ENCODE measurements at places on chromosomes 2 and 18.
A peak's percentile ranks its signal among the peaks of the same experiment; 100 is the strongest.

DNA sequence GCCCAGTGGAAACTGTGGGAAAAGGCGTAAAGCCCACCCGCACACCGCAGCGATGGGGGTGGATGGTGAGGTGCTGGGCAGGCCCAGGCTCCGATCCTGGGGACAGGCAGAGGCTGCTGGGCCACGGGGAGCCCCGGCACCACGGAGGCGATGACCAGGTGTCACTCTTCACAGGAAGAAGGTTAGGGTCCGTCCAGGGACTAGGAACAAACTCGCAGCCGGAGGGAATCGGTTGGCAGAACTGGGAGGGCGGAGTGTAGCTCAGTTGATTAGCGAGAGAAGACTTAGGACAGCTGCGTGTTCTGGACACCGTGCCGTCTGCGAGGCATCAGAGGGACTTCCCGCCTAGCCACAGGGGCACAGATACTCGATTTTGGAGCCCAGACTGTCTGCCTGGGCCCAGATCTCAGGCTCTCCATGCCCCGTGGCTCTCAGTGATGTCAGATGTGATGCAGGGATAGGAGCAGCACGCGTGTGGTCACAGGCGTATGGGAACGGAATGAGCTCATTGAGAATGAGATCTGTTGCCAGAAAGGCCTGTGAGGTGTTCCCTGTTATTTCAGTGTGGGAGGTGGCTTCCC lies 16.1 kb upstream of the ALLC start:
- no peak for DNase-seq

- no peak for DNase-seq
Observed at GRCh38 chr2:16189836-16190160, 249.4 kb downstream of the MYCN start.

DNA sequence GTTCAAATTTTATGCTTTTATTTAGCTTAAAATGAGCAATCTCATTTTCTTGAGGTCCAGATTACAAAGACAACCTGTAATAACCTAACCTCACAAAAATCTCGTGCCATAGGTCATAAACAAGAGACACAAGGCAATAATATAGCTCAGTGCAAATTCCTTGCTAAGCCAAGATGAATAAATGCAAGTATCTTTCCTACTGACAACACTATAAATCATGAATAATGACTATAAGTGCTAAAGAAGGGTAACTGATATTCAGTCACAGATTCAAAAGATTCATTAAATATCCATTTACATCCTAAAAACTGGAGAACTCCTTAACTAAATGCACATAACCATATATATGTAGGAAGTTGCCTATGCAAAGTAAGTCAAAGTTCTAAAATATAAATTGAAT lies 1641.6 kb downstream of the LRP1B start:
- no peak for DNase-seq

- DNase-seq, result no peak
Observed at GRCh38 chr2:102486941-102487702, 14.1 kb downstream of the SLC9A4 start.

DNA sequence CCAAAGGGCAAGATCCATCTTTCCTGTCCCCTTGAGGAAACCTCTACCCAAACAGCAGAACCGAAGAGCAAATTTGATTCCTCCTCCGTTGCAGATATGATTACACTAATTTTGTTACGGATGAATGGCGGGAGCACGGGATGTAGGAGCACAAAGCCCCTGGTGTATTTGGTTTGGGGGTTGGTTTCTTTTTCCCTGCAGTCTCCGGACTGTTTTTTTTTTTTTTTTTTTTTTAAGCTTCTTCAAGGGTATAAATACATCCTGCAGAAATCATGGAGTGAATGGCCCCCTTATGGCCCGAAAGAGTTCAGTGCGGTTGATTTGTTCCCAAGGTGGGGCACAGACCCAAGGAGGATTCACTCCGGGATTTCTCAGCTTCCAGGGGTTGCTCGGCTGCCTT lies 135.3 kb upstream of the SH3BP4 start:
- DNase-seq, result no peak

DNA sequence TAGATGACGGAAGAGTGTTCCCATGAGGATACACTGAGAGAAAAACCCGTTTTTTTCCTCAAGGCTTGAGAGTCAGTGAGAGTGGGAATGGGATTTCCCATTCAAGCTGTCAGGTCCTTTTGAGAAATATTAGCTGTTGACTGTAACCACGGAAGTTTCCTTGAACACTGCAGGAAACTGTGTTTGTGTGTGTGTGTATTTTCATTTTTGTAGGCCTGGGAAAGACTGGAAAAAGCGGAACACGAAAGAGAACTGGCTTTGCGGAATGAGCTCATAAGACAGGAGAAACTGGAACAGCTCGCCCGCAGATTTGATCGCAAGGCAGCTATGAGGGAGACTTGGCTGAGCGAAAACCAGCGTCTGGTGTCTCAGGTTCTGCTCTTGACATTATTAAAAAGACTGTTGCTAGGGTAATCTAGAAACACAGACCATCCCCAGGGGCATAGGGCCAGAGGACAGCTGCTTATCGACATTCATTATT lies 98.8 kb upstream of the EML6 start:
- DNase-seq, result no peak

DNA sequence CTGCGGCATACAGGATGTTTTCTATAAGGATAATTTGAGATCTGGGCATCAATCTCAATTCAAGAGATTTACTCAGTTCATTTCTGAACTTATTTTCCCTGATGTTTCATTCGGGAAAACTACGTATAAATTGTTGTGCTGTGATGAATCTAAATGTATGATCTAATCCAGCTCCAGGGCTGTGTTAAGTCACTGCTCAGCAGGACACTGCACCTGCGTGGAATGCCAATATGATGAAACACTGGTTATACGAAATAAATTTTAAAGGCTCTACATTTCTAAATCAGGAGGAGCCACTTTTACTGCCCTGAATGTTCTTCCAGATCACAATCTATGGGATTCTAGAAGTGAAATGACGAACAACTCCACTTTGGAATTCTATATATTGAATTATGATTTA lies 259.0 kb downstream of the HNMT start:
- DNase-seq, result no peak

DNA sequence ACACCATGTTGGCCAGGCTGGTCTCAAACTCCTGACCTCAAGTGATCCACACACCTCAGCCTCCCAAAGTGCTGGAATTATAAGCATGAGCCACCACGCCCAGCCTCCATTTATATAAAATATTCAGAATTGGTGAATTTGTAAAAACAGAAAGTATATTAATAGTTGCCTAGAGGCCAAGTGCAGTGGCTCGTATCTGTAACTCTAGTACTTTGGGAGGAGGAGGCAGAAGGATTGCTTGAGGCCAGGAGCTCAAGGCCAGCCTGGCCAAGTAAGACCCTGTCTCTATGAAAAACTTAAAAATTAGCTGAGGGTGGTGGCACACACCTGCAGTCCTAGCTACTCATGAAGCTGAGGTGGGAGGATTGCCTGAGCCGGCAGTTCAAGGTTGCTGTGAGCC lies 89.6 kb downstream of the SLC25A12 start:
- DNase-seq, result no peak

DNA sequence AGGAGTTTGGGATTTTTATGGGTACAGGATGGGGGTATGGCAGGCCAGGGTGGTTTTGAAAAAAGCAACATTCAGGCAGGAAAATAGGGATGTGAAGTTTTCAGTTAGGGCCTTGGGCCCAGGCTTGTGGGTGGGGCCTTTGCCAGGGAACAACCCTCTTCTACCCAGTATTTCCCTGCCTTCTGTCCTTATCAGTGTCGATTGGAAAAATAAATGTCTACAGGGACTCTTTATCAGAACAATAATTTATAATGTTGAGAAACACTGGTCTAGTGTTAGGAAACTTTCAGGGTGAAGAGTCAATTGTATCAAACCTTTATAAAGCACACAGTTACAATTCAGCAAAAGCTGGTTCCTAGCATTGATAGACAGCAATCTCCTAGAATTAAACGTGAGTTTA lies 214.1 kb upstream of the NABP1 start:
- DNase-seq, result no peak

DNA sequence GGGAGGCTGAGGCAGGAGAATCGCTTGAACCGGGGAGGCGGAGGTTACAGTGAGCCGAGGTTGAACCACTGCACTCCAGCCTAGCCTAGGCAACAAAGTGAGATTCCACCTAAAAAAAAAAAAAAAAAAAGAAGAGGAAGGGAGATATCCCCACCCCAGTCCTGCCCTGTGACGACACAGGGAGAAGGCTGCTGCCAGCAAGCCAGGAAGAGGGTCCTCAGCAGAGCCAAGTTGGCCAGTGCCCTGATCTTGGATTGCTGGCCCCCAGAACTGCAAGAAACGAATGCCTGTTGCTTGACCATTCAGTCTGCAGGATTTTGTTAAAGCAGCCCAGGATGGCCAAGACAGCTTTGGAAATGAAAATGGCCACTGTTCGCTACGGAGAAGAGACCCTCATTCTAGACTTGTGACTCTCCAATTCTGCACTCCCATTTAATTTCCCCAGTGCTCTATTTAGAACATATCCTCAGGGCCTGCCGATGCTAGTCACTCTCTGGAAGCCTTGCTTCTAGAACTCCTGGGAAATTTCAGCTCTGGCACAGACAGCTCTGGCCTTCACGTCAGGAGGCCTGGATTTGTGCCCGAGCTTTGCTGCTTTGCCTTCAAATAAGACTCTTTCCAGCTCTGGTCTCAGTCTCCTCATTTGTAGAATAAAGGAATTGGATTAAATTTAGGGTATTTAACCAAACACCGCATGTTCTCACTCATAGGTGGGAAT lies 15.7 kb upstream of the AMMECR1L start:
- peak; percentile 67 for DNase-seq

GRCh38 chr2:45627911-45628310 lies 16.8 kb upstream of the SRBD1 start:
- DNase-seq, result no peak

GRCh38 chr2:234348081-234348480 lies 148.8 kb downstream of the ARL4C start:
- no peak for DNase-seq

- no peak for DNase-seq
Observed at GRCh38 chr2:72915907-72916742, 1.2 kb upstream of the EMX1 start.

DNA sequence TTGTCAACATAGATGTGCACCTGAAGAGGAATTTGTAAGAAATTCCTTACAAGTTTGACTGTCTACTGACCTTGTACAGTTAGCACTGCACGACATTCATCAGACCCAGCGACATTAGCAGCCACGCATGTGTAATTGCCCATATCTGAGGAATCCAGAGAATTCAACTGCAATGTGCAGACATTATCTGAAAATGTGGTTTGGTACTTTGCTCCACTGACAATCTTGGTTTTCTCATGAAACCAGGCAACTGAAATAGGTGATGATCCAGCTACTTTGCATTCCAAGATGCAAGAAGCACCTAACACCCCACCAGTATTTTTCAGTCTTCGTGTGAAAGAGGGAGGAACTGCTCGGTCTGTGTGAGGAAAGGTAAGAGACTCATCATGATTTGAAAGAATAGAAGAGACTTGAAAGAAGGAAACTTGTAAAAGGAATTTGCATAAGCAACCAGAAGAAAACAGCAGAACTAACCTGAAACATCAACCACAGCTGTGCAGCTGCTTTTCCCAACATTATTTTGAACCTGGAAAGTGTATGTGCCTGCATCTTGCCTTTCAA lies 83.4 kb downstream of the TTN start:
- DNase-seq, result no peak

DNA sequence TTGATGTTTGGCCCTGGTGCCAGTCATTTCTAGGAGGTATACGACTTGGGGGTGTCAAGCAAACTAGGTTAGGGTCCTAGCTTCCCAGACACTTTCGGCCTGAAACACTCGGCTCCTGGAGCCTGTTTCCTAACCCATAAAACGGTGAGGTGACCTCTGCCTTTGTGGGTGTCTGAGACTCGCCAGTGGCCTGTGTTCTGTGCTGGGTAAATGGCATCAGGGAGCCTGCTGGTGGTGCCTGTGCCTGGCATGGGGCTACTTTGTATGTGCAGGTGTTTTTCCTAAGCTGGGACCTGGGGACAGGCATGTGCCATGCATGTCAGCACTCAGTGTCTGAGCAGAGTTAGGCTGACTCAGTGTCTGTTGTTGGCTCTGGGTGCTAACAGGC lies 139.2 kb downstream of the GLI2 start:
- DNase-seq, result no peak

DNA sequence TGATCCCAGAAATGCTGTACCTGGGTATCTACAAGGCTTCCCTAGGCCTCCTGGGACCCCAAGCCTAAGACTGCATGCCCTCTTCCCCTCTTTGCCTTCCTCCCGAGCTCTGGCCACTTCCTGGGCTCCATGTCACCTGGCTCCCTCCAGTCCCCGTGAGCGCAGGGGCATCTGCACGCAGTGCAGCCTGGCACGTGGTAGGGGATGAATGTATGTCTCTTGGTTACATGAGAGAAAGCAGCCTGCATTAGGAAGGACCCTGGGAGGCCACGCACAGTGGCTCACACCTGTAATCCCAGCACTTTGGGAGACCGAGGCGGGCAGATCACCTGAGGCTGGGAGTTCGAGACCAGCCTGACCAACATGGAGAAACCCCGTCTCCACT lies 15.8 kb downstream of the PASK start:
- no peak for DNase-seq

DNA sequence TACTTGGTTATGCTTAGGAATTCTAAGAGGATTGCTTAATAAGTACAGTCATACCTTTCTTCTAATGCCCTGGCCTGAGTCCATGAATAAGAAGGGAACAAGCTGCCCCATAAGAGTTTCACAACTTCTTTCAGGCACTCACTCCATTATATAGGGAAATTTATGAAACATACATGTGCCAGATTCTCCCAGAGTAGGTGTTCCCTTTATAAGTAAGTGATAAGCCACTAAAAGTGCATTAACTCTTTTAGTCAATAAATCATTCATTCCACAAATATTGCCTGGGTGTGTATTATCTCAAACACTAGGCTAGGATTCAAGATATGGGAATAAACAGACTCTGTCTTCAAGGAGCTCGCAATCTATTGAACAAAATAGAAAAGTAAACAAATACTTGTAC lies 84.5 kb upstream of the RBBP8 start:
- DNase-seq, result no peak

GRCh38 chr2:122078451-122078850 lies 323.0 kb downstream of the TSN start:
- DNase-seq, result peak; percentile 9

GRCh38 chr18:50742952-50743351 lies 76.9 kb downstream of the MRO start:
- DNase-seq, result no peak

DNA sequence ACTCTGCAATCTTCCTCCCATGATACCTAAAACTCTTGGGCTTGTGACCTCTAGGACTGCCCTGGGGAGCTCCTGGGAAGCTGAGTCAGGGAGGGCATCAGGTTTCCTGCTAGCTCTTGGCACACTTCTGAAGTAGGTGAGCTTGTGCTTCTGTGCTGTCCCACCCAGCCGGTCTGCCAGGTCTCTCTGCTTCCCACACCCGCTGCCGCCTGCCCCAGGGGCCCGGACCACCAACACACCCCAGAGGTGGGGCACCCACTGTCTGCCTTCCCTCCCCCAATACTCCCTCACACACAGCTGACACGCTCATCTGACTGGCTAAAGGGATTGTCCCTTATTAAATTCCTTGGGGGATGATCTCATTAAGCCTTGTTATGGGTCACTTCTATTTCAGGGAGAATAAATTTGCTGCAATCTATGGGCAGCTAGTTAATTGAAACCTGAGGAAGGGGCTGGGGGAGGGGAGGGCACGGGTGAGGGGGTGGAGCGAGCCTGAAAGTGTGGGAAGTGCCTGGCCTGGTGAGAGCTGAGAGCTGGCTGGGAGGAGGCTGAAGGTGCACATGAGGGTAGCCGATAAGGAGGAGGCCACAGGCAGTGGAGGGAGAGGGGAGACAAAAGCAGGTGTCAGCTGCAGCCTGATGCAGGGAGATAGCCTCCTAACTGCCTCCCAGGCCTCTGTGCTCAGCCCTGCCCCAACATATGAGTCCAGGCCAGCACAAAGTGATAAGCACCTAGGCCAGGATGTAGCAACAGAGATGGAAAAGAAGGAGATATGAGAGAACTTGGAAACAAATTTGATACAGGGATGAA lies 48.8 kb downstream of the HAUS1 start:
- DNase-seq, result no peak

GRCh38 chr18:70332694-70333093 lies 43.8 kb downstream of the SOCS6 start:
- DNase-seq, result no peak

All from Ammon's horn (tissue), 1 donor.